Stimulated activated CD4-positive, alpha-beta T cell treated with anti-CD3 and anti-CD28 coated beads, Interleukin-1b, Interleukin-23, amount 100 ng/mL, for 1 hour (primary cell): ENCODE measurements at places on chromosomes 2 and 18.

DNA sequence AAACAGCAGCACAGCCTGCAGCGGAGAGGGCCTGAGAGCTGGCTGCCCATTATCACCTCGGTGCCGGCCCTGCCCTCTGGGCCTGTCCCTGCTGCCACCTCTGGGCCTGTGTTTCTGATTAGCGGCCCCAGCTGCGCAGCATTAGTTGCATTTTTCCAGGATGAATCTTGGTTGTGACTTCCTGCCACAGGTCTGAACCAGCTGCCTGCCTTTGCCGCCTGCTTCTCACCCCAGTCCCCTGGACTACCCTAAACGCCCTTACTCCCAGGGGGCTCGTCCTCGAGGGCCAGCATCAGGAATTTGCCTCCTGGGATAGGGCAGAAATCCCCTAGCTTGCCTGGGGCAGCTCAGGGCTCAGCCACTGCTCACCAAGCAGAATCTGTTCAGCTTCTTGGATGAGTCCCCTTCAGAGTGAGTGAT, 342.8 kb downstream of the DYSF start:
- no peak for DNase-seq

DNA sequence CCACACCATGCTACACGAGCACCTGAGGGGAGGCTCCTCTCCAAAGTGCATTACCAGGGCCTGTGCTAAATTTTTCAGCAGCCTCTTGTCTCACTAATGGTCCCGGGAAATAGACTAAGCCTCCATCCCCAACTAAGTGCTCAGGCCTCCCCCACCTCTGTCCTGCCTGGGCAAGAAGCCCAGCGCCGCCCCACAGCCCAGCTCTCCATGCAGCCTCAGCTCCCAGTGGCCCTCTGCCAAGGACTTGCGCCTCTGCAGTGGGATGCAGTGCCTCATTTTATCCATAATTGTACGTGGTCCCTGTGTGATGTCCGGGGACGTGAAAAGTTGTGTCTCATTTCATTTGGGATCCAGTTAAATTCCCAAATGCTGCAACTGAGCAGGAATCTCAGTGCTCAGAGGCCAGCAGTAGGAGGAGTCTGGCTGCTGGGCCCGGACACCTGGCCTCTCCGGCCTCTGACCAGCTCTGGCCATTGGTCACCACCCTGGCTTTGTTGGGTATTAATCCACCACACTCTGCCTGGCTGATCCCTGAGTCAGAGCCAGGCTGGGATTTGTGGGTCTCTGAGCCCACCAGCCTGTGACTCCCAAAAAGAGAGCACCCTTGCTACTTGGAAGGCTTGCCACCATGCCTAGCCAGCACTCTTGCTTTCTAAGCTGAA, 11.4 kb upstream of the STEAP3 start:
- no peak for DNase-seq

- no peak for DNase-seq
These were observed 532.0 kb upstream of the POU3F3 start for GRCh38 chr2:104321796-104322349.

DNA sequence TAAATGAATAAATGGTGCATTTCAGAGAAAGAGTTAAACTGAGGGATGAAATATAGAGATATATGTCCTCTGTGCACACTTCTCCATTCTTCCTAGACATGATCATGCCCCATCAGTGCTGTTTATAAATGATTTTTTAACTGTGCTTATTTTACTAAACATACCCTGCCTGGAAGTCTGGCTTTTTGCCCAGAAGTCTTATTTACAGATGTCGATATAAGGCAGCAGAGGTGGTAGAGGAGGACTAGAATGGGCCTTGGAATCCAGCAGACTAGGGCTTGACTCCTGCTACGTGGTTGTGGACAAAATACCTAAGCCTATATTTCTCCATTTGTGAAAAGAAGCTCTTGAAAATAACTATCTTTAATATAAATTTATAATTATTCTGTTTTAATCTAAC, 355.5 kb downstream of the RAD51AP2 start:
- DNase-seq = no peak

DNA sequence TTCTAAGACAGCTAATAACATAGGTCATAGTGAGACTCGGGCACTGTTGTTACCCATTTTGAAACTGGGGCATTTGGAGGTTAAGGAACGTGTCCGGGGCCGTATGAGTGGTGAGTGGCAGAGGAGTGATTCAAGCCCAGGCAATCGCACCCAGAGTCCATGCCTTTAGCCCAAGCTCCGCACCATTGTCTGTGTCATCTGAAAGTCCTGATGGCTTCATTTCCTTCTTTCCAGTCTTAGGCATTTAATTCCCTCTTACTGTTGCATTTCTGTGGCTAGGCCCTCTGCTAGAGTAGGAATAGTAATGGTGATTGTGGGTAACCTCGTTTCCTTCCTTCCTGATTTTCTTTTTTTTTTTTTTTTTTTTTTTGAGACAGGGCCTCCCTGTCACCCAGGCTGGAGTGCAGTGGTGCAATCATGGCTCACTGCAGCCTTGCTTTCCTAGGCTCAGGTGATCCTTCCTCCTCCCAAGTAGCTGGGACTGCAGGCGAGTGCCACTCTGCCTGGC, 49.8 kb upstream of the ASB1 start:
- DNase-seq = no peak

GRCh38 chr18:61414086-61414485, 80.9 kb downstream of the CDH20 start:
- no peak for DNase-seq

DNA sequence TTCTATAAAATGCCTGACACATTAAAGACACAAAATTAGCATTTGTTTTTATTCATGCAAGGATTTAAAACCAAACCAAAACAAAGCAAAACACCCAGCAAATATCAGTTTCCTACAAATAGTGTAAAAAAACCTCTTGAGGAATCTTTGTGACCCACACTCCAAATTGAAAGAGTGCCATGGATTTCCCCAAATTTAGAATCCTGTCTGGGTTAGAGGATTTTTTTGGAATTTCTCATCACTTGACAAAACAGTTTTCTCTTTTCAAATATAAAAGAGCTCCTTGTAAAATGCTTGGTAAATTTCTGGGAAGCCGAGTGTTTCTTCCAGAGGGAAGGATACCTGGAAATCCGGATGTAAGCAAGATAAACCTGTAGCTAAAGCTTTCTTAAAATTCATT, 1.7 kb upstream of the FN1 start:
- no peak for DNase-seq

DNA sequence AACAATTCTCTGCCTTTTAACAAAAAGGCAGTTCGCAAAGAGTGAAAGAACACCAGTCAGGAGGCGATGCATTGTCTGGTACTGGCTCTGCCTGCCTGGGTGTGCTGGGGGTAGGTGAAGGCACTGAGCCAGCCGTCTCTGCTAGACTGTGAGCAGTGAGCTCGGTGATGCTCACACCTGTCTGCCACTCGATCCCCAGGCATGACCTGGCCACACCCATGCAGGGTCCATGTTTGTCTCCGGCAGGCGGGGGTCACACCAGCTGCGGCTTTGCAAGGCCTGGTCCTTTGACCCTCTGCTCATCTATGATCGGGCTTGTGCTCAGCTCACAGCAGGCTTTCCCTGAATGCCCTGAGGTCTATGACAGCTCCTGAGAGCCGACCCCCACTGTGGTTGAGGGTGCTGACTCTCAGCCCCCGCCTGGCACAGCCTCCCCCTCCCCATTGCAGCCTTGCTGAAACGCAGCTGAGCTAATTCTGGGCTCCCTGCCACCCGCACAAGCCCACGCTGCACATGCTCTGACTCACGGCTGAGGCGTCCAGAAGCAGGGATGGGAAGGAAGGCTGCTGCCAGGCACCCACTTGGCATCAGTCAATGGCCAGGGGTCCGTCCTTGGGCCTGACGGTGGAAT, 23.7 kb downstream of the CRACDL start:
- DNase-seq = no peak

GRCh38 chr2:150469706-150470274, 17.7 kb downstream of the RND3 start:
- DNase-seq = no peak

DNA sequence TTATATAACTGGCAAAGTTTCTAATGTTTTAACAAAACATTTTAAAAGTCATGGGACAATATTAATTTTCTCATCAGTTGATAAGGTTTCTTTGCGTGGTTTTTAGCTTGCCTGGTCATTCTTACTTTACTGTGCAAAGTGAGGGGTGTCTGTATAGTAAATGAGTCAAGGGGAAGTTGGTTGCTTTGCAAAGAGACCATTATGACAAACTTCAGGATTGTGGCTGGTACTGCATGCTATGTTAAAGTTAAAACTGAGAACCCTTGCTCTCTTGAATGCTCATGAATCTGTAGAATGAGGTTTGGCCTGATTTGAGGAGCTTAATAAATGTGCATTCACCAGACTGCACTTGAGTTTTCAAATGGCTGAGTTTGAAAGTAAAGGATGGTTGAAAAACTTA, 47.0 kb downstream of the COL4A4 start:
- no peak for DNase-seq

DNA sequence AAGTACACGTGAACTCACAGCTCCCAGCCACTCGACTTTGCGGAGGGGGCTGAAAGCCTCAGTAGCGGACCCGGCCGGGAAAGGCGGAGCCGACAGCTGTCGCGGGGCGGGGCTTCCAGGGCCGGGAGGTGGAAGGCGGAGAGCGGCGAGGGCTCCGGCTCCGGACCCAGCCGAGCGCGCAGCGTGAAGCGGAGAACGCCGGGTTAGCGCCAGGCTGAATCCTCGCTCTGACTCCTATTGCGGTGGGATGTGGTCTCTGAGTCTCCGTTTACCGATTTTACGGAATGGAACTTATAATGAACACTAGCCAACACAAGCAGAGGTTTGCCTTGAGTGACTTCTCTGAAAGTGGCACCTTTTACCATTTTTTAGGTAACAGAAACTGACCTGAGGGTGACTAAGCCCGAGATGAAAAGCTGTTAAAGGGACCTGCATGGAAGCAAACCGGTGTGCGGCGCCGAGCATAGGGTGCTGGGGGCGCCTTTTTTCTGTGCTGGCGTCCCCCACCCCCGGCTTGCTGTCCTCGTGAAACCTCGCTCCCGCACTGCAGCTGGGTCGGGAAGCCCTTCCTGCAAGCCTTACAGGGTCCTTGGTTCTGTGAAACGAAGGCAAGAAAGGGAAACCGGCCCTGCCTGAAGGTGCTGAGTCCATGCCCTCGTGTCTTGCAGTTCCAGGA, 72.9 kb downstream of the EN1 start:
- no peak for DNase-seq

- no peak for DNase-seq
These were observed 14.8 kb upstream of the IL18R1 start for GRCh38 chr2:102340778-102341177.

- DNase-seq = no peak
These were observed 166.8 kb upstream of the CHAC2 start for GRCh38 chr2:53600815-53601214.

GRCh38 chr2:205471776-205472175, 210.5 kb upstream of the NRP2 start:
- no peak for DNase-seq

- DNase-seq = no peak
These were observed 51.0 kb downstream of the TTC27 start for GRCh38 chr2:32678825-32679224.

DNA sequence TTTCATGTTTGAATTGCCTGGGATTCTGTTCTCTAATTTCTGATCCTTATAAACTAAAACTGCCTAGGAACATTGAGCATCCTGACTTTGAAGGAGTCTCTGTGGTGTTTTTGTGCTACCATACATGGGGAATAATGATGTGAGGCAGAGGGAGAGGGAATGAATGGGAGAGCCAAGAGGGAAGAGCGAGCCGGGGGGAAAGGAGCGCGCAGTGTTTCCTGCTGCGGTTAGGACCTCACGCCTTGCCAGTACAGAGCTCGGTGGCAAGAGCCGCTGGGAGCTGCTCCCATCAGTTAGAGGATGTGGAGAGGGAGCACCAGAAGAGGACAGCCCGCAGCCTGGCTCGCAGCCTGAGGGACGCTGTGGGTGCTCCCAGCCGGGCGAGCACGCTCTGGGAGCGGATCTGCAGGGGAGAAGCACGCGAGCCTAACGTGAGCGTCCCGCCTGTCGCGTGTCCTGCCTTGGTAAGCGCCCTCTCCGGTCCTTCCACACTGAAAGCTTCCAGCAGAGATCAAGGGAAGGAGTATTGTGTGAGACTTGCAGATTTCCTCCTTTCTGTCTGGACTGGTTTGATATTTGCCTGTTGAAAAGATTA, 114.7 kb downstream of the FAM210A start:
- DNase-seq = no peak

DNA sequence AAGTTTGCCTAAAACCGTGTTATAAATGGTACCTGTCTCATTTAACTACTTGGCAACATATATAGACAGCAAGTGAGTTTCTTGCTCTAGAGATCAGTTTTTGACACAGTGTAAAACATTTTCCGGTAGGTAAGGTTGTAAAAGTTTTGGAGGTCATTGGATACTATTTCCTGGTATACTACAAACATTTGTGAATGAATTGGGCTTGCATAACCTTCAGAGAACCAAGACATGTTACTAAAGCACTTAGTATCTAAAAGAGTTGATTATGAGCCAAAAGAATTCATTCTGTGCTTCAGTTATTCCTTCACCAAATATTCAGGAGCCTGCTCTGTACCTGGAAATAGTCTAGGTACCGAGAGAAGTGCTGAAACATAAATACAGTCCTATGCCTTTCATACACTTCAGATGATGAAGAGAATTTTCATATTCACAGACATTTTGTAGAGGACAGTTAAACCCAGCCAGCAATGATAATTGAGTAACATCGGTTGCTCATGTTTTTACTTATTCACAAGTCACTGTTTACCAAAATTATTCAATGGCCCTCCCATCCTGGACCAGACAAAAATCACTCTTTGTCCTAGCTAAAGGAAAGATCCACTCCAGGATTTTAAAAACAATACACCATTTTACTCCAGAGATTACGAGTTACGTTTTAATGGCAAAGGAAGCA, 319.4 kb upstream of the RBMS1 start:
- no peak for DNase-seq

DNA sequence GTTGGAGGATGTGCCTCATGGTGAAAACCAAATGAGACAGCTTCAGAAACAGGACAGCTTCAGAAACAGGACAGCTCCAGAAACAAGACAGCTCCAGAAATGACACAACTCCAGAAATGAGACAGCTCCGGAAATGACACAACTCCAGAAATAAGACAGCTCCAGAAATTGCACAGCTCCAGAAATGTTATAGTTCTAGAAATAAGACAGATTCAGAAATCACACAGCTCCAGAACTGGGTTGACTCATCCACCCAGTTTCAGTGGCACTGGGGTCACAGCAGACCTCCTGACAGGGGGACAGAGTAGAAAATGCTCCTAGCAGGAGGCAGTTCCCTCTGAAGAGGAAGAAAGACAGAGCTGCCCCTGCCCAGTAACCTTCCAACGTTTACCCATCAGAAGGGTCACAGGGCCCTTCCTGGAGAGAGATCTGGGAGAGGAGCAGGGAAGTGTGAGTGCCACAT, 26.9 kb upstream of the COL6A3 start:
- DNase-seq = no peak

- DNase-seq = no peak
These were observed 16.4 kb upstream of the TXNL4A start for GRCh38 chr18:80004600-80005342.

- no peak for DNase-seq
These were observed 102.0 kb upstream of the PIEZO2 start for GRCh38 chr18:11251229-11251890.

DNA sequence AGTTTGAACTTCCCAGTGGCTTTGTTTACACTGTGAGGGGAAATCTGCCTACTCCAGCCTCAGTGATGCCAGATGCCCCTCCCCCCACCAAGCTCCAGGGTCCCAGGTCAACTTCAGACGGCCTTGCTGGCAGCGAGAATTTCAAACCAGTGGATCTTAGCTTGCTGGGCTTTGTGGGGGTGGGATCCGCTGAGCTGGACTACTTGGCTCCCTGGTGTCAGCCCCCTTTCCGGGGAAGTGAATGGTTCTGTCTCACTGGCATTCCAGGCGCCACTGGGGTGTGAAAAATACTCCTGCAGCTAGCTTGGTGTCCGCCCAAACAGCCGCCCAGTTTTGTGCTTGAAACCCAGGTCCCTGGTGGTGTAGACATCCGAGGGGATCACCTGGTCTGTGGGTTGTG, 70.0 kb upstream of the NEUROD1 start:
- DNase-seq = no peak
